ENCODE measurements at places on chromosomes 3 and 15.

DNA sequence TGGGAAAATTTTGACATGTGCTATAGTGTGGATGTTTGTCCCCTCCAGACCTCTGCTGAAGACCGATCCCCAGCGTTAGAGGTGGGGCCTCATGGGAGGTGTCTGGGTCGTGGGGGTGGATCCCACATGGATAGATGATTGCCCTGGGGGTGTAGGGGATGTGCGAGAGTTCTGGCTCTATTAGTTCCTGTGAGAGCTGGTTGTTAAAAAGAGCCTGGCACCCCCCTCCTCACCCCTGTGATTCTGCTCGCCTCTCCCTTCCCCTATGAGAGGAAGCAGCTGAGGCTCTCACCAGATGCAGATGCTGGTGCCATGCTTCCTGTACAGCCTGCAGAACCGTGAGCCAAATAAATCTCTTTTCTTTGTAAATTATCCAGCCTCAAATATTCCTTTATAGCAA lies 67.4 kb downstream of the ATP10A start:
- no peak for DNase-seq

- no peak for DNase-seq
Measured at GRCh38 chr3:69646287-69647067, 92.8 kb upstream of the MITF start.

DNA sequence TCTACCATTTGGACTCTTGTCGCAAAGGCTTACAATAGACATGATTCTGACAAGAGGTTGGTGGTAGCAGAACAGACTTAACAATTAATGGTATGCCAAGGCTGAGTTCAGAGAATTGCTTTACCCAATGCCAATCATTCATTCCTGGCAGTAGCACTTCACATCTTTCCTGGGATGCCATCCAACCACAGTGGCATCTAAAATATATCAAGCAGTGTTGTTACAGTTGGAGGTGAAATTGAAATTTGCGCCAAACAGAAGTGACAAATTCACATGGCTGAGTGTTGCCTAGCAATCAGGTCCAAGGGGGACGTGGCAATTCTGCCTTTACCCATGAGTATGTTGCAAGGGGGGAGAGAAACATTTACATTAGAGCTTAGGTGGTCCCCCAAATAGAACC lies 21.0 kb upstream of the DPH6 start:
- DNase-seq: no peak

DNA sequence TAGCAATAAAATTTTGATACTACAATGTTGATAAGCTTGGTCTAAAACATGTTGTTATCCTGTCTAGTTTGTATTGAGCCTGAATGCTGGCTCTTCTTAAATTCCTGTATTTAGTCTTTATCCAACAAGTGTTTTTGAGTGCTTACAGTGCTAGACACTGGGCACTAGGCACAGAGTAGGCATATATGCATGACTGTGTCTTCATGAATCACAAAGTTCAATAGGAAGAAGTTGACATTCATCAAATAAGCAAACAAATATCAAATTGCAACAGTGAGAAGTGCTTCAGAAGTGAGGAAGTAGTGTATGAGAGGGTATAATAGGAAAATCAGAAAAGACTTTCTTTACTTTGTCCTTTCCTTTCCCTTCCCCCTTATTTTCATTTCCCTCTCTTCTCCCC lies 6.8 kb downstream of the CD96 start:
- no peak for DNase-seq

GRCh38 chr3:12396471-12396870 lies 87.8 kb upstream of the TSEN2 start:
- DNase-seq: no peak

- DNase-seq: peak; percentile 90
Measured at GRCh38 chr15:43510200-43511011, 7.0 kb upstream of the MAP1A start.

GRCh38 chr3:63655519-63655918 lies 3.0 kb downstream of the SNTN start:
- DNase-seq: no peak

DNA sequence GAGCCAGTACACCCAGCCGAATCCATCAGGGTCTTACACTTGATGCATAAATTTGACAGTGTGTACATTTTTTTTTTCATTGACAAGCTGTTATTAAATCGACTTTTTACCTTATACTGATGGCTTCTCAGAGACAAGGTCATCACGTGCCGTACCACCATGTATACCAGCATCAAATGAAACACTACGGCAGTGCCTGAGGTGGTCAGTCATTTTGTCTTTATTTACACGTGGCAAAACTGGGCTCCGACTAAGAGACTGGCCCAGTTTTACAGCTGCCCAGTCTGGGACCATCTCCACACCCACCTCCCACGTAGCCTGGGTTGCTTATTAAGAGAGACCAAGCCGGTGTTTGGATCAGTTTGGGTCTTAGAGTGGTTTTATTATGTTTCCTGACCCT lies 57.4 kb downstream of the TMEM266 start:
- DNase-seq: no peak

GRCh38 chr3:85455561-85456200 lies 496.9 kb downstream of the CADM2 start:
- no peak for DNase-seq

DNA sequence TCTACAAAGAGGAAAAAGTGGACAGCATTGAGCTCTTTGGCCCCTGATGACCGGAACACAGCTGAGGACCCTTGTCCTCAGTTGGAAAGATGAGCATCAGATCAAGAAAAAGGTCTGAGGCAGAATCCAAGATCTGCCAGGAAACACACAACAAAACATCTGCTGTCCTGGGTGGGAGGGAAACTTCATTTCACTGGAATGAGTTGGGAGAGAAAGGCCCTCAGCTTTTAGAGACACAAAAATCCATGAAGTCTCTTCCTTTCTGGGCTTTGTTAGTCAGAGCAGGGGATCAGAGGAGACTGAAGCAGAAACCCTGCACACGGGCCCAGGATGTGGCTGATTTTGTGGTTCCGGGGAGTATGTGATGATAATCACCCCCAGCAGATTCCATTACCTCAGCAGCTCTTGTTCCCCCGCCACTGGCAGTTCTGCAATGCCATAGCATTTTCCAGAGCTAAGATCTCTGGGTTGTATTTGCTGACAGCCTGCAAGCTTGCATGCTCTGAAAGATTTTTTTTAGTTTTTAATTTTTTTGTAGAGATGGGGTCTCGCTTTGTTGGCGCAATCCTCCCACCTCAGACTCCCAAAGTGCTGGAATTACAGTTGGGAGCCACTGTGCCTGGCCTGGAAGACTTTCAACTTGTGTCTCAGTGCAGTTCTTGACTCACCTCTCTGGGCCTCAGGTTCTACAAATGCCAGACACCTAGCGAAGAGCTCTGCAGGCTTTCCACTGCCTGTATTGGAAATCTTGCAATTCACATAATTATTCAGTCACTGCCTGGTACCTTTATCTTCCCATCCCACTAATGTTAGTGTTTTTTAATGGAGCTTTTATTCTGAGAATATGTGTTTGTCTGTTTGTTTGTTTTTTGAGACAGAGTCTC lies 5.8 kb upstream of the TATDN2 start:
- DNase-seq: no peak

- DNase-seq: no peak
Measured at GRCh38 chr3:55166576-55167555, 239.0 kb upstream of the LRTM1 start.

DNA sequence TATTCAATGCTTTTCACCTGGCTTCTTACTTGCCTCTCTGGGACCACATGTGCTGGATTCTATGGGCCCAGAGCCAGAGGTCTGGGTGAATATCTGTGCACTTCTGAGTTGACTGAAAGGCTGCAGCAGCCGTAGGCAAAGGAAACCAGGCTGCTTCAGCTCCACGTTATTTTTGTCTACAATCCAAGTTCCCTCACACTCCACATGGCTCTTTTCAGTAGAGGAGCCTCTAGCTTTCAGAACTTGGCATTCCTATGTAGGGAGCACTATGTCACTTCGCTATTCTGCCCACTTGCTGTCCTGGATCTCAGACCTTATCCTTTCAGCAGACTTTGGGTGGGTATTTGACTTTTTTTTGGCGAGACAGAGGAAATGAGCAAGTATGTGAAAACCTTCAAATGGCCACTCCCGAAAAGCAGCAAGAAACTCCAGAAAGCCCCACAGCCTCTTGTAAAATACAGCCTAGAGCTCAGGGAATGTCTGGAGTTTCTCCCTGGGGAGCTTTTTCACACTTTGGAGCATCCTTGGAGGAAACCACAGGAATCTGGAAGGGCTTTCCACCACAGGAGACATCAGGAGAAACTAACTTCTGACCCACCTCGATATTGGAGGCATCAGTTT lies 80.9 kb downstream of the DUT start:
- no peak for DNase-seq

GRCh38 chr15:27175472-27176153 lies 204.6 kb downstream of the GABRG3 start:
- DNase-seq: no peak

DNA sequence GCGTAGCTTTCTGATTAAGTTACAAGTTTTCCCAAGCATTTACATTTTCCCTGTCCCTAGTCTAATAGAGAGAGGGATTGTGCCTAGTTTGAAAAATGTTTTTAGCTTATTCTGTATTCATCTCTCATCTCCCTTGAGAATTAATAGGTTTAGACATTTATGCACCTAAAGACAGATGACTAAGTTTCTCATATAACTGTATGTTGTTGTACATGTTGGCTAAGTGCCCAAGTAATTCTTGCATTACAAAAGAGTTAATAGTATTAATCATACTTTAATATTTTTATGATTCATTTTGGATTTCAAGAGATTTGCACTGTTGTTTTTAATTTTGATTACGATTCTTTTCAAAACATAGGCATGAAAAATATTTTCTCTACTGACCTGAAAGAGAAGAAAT lies 109.0 kb upstream of the TBL1XR1 start:
- DNase-seq: no peak

DNA sequence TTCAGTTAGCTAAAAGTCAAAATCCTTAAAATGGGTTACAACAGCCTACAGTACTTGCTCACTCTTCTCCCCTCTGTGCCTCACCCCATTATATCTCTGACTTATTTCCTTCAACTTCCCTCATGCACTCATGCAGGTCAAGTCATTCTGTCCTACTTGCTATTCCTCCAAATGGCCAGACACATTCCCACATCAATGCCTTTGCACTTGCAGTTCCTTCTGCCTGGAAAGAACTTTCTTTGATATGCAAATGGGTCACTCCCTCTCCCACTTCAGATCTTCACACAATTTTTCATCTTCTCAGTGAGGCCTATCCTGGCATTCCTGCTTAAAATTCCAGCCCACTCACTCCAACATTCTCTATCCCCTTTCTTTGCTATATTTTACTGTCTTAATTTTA lies 547.2 kb upstream of the TGFBR2 start:
- DNase-seq: no peak

DNA sequence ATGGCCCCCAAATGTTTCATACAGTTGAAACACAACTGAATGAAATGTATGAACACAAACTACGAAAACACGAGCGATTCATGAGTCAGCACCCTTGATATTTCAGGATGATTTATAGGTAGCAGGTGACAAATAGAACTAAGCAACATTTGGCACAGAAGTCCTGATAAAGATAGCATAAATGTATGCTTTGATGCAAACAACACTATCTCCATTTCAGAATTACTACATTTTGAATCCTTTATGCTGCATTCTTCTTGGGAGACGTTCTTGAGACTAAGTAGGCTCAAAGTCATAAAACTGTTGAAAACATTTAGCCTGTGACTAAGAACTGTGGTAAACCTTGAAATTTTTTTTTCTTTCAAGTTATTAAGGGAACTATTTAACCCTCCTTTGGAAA lies 200.3 kb upstream of the ICE2 start:
- DNase-seq: no peak

DNA sequence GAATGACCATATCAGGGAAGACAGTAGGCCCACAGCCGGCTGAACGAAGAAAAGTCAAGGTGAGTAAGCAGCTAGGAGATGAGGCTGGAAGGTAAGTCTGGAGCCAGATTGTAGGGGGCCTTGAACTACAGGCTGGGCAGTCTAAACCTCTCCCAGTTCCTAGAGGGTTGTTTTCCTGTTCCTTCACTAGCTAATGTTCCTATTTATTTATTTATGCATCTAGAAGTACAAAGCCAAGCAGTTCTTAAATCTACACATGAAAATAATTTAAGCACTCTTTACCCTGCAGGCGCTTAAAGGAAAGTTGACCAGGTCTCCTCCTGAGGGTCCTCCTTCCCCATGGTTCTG lies 3.7 kb downstream of the ACAA1 start:
- DNase-seq: no peak

GRCh38 chr3:181741417-181741816 lies 29.7 kb downstream of the SOX2 start:
- DNase-seq: no peak

GRCh38 chr3:135851201-135852081 lies 114.1 kb upstream of the PPP2R3A start:
- no peak for DNase-seq

- DNase-seq: peak; percentile 45
Measured at GRCh38 chr3:5122741-5123706, 932 bp downstream of the ARL8B start.

- no peak for DNase-seq
Measured at GRCh38 chr3:46293991-46294833, 52.0 kb downstream of the CCR3 start.

DNA sequence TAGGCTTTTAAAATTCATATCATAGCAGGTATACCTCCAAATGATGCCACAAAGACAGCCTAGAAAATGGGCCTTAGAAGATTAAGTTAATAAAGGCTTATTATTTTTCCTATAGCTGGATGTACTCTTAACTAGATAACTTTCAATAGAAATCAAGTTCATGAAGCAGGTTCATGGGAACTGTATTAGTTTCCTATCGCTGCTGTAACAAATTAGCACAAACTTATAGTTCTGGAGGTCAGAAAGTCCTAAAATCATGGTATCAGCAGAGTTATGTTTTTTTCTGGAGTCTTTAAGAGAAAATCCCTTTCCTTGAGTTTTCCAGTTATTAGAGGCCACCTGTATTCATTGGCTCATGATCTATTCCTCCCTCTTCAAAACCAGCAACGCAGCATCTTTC lies 269.9 kb downstream of the TIGIT start:
- no peak for DNase-seq

DNA sequence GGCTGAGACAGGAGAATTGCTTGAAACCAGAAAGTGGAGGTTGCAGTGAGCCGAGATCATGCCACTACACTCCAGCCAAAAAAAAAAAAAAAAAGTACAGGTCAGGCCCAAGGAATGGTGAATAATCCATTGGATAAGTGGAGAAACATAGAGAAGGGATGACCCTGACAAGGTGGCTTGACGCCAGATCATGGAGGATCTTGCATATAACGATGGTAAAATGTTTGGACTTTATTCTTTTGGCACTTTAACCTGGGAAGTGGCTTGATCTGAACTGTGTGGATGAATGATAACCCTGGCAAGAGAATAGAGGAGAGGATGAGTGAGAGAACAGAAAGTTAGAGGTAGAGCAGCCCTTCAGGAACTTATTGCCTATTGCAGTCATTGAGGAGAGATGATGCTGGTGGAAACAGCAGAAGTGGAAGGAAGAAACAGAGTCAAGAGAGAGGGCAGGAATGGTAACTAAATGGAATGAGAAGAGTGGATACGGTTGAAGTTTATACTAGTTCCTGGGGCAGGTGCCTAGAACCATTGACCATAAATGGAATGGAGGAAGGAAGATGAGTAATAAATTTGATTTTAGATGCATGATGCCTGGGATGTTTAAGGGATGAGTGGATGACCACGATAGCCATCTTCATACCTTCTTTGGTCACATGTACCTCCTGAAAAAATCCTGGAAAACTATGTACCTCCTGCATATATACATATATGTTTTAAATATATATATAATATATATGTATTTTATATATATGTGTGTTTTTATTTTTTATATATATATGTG lies 57.8 kb downstream of the BLM start:
- no peak for DNase-seq
